COR-L47 (cell line): ENCODE measurements at places on chromosomes 4 and X.

DNA sequence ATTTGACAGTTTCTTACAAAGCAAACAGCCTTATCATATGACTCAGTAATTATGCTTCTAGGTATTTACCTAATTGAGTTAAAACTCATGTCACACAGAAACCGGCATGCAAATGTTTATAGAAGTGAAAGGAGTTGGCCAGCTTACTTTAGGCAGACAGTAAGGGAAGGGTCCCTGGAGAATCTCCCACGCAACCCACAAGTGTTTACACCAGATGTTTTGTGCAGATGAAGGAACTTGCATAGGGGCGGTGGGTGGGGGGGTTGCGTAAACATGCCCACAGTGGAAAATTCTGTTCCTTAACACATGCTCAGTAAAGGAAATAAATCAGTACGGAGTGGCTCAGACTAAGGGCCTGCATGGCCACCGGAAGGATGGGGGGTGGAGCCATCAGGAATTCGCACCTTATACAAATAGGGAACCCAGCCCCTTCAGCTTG is 330.5 kb upstream of the AADAT start:
- peak; percentile 45 for DNase-seq

DNA sequence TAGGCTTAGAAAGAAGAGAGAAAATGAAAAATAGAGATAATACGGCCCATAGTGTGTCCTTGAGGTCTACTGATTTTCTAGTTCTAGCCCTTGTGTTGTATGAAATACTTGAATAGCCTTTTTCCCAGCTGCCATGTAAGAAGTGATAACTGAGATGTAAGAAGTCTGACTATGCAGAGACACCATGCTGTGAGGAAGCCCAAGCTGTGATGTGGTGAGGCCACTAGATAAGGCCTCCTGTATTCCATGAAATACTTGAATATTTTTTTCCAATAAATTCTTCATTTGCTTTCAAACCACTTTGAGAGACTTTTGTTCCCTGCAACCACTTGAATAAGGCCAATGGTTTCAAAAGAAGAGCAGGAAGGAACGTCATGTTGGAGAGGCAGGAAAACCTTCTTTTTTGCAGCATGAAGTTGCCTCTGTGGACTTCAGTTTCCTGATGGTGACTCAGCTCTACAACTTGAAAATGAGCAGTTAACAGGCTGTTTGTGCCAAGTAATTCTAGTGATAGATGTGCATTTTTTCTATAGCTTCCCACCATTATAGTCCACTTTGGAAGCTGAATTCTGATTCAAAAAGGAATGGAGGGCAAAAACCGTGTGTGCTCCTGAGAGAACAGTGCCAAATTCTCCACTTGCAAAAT is 25.5 kb upstream of the FAM9C start:
- DNase-seq = peak; percentile 7

- DNase-seq = no peak
Observed at GRCh38 chr4:172826346-172826745, 342.3 kb upstream of the GALNT7 start.

GRCh38 chr4:183617075-183617474 is 41.9 kb downstream of the RWDD4 start:
- DNase-seq = no peak

DNA sequence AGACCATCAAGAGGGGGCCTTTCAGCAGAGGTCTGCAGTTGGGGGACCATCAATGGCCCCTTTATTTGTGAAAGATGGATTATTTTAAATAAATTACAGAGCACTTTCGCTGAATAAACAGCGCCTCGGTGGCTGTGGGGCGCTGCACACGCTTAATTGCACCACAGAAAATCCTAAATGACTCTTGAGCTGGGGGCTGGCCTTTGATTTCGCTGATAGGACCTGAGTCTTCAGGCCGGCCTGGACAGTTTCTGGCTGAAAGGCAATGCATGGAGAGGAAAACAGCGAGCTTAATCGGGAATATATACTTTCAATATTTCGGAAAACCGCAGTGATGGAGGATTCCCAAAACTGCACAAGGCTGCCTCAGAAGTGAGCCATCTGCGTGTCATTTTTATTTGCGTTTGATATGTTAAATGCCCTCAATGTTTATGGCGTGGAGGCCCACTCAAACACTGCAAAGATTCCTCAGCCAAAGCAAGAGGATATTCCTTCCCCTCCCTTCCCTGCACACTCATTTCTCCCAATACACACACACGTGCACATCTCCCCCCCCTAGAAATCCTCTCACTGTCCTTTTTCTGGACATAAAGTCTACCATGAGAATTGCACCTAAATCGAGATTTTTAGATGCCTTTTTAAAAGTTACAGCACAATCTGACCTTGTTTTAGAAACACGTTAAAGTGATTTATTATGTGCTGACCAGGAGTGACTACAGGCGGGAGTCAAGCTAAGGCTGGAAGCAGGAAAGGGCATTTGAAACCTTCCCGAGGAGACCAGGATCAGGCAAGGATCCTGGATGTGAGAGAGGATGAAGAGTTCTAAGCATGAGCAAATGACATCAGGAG is 340.7 kb downstream of the RAB28 start:
- no peak for DNase-seq

DNA sequence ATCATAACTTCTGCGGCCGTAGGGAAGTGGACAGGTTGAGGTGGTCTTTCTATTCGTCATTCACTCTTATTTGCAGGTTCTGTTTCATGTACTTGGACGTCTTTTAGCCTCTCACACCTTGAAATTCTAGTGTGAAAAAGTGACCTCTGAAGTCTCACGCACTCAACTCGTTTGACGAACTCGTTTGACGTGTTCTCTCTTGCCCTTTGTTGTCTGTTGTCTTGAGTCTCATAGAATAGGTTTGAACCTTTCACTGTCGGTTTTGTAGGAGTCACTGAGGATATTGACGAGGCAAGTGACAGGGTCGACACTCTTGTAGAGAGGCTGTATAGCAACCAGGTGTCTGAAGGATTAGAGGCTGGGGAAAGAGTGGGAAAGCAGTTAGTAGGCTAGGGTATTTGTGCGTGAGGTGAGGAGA is 1.1 kb upstream of the PGRMC2 start:
- no peak for DNase-seq

DNA sequence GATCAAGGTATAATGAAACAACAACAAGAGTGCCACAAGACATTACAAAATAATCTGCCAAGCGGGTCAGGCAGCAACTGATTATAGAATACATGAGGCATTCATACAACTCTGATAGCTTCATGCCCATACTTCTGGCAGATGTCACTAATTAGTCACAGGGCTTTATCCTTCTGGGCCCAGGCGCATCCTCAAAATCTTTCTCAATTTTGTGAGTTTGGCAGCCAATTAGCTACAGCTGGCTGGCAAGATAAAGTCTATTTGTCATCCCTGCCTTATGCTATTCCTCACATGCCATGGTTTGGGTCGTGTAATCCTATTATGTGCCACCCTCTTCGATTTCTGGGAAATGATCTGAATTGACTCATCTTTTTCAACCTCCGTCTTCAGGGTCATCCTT is 254.3 kb downstream of the PACRGL start:
- DNase-seq = no peak

DNA sequence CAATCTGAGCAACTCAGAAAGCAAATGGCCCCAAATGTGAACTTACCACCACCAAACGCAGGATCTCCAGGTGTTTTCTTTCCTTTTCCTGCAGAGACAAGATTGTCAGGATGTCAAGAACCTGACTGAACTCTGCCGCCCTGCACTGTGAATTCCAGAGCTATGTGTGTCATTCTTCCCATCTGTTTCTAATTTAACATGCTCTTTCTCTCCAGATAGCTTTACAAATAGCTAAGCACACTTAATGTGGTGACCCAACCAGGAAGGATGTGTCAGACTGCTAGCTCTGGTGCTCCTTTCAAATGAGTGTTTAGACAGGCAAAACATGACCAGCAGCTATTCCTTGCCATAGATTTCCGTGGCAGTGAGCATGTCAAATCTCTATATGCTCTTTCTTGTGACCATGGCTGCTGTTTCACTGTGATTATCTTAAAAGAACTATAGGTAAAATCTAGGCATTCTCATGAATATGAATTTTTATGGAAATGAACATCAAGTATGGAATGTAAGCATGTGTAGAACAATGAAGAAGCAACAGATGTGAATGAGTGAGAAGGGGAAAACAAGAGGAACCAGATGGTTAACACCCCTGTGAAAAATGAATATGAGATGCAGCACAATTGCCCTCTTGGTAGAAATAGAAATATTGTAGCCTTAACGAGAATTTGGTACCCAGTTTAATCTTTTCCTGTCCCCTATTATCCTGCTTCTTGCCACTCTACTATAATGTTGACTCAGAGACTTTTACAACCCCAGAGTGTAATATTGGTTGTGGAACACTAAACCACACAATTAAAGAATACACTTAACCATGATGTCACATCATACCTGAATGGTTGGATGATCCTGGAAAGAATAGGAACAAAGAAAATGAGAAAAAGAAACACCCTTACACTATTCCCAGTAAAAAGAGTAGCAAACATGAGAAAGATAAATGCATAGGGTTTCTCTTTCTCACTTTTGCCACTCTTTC is 247.8 kb upstream of the DKK2 start:
- no peak for DNase-seq

DNA sequence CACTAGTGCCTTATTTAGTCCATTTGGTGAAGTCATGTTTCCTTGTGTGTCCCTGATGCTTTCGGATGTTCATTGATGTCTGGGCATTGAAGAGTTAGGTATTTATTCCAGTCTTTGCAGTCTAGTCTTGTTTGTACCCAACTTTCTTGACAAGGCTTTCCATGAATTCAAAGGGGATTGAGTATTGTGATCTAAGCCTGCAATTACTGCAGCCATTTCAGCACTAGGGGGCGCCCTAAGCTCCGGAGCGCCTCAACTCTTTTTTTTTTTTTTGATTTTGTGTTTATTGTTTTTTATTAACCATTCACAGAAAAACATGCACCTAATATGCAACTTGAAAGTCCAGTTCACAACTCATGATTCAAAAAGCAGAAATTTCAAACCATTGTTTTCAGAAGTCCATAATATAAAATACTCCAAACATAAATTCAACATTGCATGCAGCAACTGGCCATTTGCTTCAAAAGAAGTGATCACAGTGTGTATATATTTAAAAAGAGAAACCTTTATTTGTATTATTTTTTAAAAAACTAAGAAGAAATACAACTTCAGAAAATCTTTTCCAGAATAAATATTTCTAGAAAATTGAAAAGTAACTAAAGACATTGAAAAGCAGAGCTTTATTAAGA is 59.2 kb downstream of the PTPN13 start:
- DNase-seq = no peak

DNA sequence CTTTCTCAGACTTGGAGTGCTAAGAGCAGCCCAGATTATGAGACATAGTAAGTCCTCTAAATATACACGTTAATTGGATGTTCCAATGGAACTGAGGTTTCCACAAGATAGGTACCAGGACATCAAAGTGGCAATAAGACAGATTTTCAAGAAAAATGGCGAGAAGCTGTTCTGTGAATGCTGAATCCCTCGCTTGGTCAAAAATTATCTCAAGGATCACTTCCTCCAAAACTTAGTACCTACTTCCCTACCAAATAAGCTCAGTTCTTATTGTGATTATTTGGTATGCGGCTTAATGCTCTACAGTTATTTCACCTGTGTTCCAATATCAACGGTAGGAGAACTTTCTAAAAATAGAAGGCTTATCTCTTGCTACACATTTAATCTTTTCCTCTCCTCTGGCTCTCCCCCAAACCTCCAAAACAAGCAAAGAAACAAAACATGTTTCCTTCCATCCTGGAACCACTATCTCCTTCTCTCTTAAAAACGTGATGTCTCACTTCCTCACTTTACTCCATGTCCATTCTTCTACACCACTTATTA is 14.7 kb downstream of the PDGFC start:
- no peak for DNase-seq

- DNase-seq = no peak
Observed at GRCh38 chrX:130108647-130109428, 1.5 kb downstream of the ELF4 start.

- no peak for DNase-seq
Observed at GRCh38 chrX:147884958-147885357, 26.8 kb upstream of the FMR1 start.

- no peak for DNase-seq
Observed at GRCh38 chrX:150478496-150479492, 89.6 kb upstream of the MTM1 start.

DNA sequence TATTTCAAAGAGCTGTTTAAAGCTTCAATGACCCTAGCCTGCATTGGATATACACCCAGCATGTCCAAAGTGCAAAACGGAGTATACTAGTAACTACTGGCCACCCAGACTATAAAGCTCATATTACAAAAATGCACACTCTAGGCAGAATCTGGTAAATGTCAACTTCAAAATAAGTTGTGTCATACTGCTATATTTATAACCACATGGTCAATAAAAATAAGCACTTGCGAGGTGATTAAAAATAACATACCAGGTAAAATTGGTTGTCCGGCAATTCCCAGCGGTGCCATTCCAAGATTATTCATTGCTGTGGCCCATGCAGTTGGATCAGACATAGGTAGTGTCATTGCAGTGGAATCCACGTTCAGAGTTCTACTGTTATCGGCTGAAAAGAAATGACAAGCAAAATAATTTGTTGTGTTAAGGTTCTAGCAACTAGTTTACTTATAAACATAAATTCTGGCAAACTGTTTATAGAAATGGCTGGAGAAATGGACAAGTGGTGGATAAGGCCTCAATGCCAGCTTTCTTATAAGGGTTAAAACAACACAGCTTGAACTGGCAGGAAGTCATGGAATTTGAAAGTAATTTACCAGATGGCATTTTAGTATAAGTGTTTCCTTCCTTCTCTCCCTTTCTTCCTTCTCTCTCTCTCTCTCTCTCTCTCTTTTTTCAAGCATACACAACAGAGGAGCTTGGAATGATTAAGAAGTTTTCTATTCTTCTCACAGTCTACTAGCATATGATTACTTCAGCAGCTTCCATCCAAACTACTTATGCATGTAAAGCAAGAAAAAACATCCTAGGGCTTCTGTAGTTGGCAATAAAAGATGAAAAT is 199.9 kb downstream of the ENOX2 start:
- no peak for DNase-seq

DNA sequence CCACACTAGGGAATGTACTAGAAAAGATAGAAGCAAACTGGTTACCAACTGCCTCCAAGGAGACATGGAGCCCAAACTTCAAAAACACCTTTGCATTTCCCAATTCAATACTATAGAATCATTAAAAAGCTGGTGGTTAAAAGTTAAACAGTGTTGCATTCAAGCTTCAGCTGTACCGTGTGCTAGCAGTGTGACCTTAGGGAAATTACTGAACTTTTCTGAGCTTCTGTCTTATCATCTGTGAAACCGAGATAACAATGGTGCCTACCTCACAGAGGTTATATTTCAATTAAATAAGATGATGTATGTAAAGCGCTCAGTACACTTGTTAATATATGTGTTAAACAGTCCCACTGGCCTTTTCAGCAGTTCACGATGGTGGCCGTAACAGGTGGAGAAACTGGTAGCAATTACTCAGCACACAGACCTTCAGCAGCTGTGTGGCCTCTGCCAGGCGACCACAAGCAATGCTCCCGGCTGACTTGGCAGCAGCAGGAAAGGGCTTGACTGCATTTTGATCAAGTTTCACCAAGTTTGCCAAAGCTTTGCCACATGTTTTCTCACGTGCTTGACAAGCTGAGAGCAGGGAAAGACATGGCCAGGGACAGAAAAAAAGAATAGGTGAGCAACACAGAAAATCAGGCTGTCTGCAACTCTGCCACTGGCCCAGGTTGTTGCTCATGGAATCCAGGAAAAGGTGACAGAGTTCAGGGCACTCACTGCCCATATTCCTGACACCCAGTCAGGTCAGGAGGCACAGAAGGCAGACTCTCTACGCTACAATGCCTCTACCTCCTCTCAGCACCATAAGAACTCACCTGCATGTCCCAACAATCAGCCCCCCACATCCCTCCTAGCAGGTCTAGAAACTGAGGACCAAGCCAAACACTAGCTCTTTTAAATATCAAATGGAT is 72.1 kb downstream of the PARM1 start:
- DNase-seq = no peak
